Stimulated activated CD8-positive, alpha-beta memory T cell treated with anti-CD3 and anti-CD28 coated beads, Interleukin-4, amount 100 ng/mL, for 24 hours (primary cell): ENCODE measurements at places on chromosomes 1 and 21.

DNA sequence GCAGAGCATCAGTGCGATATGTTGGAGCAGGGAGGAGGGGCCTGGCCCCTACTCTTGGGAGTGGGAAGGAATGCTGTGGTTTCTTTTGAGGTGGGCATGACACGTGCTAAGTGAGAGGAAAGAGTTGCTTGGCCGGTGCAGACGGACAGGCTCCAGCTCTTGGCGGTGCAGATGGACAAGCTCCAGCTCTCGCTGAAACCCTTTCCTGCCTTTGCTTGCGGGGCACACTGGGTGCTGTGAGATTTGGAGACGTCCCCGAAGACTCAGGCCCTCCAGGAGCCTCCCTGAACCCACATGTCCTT, 15.9 kb downstream of the PDXK start:
- no peak for DNase-seq

- DNase-seq: no peak
These were observed 77.4 kb upstream of the TMPRSS2 start for GRCh38 chr21:41585199-41585994.

- no peak for DNase-seq
These were observed 4.3 kb upstream of the LRP8 start for GRCh38 chr1:53332186-53332564.

DNA sequence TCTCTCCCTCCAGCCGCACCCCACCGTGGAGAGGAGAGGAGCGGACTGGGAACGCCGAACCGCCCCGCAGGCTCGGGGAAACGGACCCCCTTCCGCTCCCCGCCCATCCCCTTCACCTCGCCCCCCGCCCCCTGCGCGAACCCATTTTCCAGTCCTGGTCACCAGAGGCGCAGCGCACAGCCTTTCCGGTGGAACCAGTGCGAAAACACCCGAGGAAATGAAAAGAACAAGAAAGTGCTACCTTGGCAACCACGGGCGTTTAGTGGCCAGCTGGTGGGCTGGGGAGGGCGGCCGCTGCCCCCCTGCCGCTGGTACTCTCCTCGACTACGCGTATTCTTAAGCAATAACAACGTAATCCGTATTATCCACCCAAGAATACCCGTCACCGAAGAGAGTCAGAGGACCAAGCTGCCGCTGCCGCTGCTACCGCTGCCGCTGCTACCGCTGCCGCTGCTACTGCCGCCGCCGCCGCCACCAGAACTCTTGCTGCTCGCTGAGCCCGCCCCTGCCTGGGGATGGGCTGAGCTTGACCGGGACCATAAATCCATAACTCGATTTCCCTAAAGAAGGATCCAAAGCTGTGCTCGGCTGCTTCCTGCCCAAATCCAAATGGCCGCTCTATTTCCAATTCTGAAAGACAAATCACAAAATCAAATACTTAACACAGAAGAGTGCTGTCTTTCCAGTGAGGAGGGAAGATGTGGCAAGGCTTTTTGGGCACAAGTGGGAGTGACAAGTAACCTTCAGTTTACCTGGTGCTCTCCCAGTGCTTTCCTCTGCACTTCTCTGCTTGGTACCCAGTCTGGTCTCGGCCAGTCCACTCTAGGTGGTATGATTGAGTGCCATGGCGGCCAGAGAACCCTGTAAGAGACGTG, 125.2 kb upstream of the DPYD start:
- DNase-seq: no peak

GRCh38 chr1:213366141-213366831, 315.2 kb downstream of the RPS6KC1 start:
- DNase-seq: no peak

DNA sequence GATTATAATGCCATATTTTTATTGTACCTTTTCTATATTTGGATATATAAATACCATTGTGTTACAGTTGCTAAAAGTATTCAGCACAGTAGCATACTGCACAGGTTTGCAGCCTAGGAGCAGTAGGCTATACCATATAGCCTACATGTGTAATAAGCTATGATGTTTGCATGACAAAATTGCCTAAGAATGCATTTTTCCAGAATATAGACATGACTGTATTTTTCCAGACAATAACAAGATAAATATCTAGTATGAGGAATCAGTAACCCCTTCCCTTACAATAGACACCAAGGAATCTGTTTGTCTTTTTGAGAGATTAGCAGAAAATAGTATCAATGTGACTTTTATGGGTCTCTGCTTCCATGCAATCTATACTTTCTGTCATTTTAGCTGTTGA, 228.6 kb downstream of the GRIK1 start:
- no peak for DNase-seq

DNA sequence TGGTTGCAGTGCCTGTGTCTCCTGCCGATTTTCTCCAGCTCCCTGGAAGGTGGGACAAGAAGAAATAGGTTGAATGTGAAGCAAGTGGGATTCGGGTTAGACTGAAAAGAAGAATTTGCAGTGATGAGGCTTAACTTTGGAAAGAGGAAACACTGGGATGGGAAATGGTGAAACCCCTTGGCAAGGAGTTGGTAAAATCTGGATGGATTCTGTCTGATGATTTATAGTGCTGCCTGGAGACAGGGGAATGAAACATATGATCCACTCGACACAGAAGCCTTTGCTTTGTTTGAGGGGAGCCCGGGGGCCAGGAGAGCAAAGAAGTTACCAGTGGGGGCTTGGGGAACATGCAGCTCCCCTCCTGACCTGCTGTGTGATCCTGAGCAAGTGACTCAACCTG, 67.2 kb downstream of the UBIAD1 start:
- DNase-seq: no peak

DNA sequence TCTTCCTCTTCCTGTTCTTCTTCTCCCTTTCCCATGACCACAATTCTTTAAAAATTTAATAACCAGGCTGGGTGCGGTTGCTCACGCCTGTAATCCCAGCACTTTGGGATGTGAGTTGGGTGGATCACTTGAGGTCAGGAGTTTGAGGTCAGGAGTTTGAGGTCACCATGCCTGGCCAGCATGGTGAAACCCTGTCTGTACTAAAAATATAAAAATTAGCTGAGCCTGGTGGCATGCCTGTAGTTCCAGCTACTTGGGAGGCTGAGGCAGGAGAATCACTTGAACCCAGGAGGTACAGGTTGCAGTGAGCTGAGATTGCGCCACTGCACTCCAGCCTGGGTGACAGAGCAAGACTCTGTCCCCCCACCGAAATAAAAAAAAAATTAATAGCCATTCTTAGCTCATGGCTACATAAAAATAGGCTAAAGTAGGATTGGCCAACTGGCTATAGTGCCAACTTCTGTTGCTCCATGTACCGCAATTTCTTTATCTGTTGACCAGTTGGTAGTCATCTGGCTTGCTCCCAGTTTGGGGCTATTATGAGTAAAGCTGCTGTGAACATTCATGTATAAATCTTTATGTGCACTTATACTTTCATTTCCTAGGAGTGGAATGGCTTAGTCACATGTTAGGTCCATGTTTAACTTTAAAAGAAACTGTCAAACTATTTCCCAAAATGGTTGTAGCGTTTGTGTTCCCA, 136.3 kb downstream of the PEX14 start:
- DNase-seq: no peak

DNA sequence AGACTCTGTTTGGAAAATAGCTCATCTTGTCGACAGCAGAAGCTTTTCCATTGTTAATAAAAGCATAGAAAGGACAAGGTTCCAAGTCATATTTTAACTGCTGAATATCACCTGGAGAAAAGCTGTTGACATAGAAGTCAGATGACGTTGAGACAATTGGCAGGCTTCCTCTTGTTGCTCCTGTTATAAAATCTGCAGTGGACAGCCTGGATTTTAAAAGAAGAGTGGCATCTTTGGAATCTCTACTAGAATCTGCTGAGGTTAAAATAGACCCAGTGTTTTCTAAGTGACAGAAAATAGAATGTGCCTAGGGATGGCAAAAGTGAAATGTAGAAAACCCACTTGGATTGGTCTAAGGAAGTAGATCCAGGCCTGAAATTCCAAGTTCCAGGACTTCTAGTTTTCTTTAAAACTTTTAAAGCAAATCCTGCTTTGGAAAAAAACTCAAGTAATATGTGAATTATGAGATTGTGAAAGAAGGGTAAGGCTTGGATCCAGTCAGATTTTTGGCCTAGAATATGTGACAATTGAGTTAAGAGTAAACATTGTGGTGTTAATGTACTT, 53.6 kb upstream of the NEXN start:
- no peak for DNase-seq

DNA sequence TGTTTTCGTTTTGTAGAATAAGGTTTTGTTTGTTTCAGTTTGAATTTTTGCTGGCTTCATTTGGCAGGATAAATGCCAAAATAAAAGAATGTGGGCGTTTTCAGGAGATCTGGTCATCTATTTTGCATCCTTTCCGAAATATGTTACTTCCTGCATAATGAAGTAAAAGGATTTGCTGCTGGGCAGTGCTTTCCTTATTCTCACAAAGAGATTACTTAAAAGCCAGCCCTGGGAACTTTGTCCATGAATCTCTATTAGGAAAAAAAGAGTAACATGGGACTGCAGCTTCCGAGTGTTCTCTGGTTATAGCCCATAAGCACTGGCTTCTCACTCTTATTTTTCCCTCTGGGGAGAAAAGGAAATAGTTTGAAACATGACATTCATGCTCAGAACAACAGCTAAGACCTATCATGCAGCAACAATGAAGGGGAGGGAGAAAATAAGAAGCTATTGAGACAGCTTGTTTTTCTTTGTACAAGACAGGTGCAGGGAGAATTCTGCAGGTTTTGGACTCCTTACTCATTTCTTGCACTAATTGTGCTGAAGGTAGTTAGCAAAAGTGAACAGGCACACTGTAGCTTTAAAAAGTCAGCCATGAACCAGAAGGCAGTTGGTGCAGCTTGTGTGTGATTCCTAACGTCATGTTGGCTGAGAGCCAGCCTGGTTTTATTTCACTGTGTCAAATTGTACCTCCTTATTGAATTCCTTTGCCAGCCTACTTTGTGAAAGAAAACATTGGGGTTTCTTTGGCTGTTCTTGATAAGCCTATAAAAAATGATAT, at the start of gene SAMD13:
Gene SAMD13 (plus strand): TSS at position 705 of the 781 bp plus-strand sequence. CDS start 1,527 bp downstream, outside the sequence.
- DNase-seq: no peak
